ENCODE measurements at places on chromosomes 6 and 20.
A peak's percentile ranks its signal among the peaks of the same experiment; 100 is the strongest.

- DNase-seq = peak; percentile 80
These were observed 106.6 kb downstream of the TRIM27 start for GRCh38 chr6:28816909-28817807.

DNA sequence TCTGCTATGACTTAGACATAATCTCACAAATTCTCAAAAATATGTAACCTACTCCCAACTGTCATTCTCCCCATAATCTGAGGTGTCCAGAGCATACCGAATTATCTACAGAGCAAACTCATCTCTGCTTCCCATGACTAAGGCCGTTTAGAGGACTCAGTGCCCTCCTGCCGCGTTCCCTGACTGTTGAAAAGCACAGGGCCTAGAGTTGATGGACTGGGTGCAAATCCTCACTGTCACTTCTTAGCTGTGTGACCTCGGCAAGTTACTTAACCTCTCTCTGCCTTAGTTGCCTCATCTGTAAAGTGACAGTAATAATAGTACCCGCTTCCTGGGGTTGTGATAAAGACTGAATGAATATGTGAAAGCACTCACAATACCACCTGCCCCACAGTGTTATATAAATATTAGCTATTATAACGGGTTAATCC lies 4.7 kb upstream of the TUBB2A start:
- DNase-seq = no peak

DNA sequence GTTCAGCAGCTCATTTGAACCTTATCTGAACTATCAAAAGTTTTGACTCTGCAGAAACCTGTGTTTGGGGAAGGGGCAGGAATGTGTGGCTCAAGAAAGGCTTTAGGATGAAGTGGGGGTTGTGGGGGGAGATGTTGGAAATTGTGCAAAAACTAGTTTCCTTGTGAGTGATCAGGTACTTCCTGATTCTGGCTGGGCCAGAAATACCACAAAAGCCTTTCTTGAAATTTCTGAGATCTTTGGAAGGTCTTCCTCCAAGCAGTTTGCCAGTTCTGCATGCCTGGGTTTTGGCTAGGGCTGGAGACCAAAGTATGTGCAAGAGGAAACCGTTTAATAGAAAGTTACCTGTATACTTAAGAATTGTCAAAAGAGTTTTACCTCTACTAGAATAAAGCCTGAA lies 116.6 kb downstream of the BMP2 start:
- no peak for DNase-seq

- peak; percentile 33 for DNase-seq
These were observed 176.2 kb upstream of the SASH1 start for GRCh38 chr6:148166339-148166968.

DNA sequence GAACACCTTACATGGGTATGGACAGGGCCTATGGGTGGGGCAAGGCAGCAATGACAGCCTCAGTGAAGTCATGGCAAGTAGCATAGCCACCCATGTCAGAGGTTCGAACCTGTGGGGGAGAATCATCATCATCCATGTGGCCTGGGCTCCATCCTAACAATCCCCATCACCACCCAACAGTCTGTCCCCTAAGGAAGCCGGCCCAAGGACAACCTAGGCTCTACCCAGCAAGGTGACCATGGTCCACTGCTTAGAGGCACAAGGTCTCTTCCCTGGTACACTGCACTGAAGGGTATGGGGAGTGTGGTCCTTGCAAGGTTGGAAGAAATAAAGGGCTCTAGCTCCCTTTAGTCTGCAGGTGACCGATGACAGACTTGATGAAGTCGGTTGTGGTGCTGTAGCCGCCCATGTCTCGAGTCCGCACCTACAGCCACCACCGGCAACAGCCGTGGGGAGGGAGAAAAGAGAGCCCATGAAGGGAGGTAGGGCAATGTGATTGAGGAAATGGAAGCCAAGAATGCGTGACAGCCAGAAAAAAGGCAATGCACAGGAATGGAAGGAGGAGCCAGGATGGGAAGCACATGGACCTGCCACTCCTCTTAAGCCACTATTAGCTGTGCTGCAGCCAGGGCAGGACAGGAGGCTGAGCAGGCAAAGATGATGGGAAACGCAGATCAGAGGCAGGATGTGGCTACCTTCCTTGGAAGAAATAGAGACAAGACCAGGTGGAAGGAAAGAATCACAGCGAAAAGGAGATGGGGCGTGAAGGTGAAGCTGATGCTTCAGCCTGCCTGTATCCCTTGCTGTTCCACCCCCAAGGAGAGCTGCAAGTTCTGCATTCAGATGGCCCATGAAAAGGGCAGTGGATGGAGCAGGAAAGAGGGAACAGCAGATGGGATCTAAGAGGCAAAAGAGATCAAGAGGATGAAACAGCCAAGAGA lies 5.3 kb downstream of the IDH3B start:
- DNase-seq = peak; percentile 21

DNA sequence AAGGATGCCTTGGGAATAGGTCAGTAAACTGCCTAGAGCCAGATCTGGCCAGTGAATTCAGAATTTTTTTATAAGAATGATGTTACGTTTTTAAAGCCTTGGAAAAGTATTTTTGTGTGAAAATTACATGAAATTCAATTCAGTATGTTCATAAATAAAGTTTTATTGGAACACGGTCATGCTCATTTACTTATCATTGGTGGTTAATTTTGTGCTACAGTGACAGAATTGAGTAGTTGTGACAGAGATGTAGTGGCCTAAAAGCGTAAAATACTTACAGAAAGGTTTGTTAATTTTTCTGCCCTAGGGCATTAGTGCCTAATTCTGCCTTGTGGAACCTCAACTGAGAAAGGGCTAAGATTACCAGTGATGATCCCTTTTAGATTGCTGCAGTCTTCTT lies 28.2 kb downstream of the ZFAND3 start:
- DNase-seq = no peak

DNA sequence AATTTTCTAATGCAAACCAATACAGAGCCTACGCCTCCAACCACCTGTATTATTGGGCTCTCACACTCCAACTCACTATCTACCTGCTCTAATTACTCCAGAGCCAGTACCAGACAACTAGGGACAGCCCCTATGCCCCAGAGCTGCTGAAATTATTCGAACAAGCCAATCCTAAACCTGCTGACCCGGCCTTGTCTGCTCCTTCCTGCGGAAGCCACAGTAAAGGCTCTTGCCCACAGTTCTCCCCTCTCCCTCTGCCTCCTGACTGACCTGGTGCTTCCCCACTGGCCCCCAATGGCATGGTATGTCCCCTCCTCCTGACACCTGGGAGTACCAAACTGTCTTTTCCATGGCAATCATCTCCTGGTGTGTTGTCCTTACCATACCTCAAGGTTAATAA lies 4.1 kb upstream of the TOX2 start:
- no peak for DNase-seq

- DNase-seq = no peak
These were observed 394.4 kb upstream of the CDH4 start for GRCh38 chr20:60857708-60858107.

- no peak for DNase-seq
These were observed 14.3 kb downstream of the KIF13A start for GRCh38 chr6:17972978-17973622.

GRCh38 chr20:60232380-60232779 lies 274.2 kb downstream of the CDH26 start:
- DNase-seq = no peak

DNA sequence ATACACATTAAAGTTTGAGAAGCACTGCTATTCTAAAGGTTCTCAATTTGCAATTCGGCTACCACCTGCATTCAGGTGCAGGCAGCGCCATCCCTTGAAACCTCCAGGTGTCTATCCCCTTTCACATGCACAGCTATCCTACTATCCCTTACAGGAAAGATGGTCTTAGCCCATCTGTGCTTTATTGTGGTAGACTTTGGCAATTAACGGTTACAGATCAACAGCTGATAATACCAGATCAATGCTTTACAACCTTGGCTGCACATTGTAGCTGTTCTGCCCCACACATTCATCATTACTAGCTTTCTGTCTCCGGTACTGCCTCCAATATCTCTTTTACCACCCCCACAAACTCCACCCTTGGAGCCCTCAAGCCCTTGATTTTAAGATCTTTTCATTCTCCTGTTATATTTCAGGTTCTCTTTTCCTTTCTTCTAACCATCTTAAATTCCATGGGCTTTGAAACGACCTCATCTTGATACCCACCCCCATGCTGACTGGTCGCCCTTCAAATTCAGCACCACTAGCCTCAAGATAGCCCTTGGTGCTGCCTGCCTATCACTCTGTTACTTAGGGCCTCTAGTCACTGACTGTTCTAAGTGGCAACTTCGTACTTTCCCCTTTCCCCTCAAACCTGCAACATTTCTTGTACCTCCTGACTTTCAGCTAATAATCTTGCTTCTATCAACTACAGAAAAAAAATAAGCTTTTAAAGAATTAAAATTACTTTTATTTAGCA lies 50.8 kb downstream of the SPTLC3 start:
- DNase-seq = no peak

DNA sequence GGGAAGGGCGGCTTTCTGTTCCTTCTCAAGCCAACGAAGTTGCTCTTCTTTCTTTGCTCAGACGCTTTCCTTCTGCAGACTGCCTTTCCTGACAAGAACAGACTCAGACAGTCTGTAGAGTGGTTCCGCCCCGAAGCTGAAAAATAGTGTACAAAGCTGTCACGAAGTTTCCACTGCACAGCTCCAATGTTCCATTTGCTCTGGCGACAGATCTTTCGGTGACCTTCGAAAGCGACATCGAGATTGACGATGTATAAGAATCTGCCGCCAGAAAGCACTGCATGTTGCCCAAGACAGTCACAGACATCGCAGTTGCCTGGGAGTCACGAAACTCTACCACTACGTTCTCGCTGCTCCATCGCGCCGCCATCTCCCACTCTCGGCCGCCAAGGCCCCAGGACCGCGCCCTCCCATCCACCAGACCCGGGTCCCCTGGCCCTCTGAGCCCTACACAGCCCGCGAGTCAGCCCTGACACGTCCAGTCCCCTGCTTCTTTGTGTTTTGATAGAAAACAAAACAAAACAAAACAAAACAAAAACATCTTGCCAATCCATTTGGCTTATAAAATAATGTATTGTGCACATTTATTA lies 42.1 kb upstream of the ZNF184 start:
- no peak for DNase-seq

- peak; percentile 27 for DNase-seq
These were observed 109.4 kb upstream of the CCN2 start for GRCh38 chr6:132060591-132060990.

DNA sequence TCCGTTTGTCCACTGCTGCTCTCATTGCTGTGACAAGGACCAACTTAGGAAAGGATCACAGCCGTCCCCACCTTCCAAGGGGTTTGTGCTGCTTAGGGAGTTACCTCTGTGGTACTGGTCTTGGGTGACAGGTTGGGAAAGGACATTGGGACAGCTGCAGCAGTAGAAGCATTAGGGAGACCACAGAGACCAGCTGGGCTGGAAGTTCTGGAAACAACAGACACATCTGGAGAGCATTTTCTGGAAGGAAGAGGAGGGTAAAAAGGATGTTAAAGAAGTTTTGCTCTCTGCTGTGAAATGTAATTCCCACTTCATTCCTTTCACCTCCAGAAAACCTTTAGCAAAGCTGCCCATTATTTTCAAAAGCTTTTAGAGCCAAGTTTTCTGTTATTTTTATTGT lies 304.2 kb downstream of the LRFN2 start:
- DNase-seq = no peak

Data from H4 (cell line).